ENCODE measurements at places on chromosomes 13 and 19.

GRCh38 chr13:43580280-43580679 lies 206.5 kb downstream of the ENOX1 start:
- no peak for DNase-seq

DNA sequence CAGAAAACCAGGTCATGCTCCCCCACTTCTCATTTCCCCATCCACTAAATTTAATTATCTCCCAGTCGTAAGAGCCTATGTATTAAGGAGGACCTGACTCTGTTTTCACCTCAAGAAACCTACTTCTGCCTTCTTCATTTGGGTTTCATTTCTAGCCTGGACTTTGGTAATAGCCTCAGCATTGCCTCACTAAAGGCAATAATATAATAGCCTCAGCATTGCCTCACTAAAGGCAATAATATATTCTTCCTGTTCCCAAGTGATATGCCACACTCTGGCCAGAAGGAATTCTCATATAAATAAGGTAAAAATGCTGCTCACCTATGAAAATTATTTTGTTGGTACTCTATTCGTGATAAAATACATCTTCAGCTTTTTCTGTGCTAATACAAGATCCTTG lies 993.9 kb downstream of the EFNB2 start:
- DNase-seq, result no peak

DNA sequence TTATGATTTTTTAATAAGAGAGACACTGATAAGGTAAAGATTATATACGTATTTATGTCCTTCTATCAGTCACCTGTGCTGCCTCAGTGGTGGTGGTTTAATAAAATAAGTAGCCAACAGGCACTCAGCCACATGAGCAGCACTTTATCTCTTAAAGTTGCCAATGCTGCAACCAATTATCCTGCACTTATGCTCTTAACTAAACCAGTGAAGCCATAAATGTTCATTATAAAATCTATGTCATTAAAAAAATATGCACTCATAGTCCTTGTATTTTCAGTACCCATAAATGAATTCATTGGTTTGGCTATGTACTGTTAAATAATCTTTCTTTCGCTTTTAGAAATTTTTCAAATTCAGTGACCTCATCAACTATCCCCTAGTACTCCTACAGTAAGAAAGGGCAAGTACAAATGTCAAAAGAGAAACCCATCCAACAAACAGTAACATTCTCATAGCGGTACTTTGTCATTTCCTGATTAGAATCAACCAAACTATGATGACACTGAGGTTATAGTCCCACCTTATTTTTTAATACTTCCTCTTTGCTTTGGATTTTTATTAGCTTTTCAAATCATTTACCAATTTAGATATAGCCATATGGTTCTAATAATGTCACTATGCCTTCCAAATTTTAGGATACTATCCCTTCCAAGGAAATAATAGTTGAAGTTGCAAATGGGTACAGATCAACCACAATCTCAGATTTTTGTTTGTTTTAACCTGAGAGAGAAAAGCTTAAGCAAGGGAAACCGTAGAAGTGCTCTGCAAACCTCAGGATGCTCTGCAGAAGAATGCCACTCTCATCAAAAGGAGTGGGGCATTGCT lies 190.9 kb downstream of the KLF12 start:
- DNase-seq, result no peak

DNA sequence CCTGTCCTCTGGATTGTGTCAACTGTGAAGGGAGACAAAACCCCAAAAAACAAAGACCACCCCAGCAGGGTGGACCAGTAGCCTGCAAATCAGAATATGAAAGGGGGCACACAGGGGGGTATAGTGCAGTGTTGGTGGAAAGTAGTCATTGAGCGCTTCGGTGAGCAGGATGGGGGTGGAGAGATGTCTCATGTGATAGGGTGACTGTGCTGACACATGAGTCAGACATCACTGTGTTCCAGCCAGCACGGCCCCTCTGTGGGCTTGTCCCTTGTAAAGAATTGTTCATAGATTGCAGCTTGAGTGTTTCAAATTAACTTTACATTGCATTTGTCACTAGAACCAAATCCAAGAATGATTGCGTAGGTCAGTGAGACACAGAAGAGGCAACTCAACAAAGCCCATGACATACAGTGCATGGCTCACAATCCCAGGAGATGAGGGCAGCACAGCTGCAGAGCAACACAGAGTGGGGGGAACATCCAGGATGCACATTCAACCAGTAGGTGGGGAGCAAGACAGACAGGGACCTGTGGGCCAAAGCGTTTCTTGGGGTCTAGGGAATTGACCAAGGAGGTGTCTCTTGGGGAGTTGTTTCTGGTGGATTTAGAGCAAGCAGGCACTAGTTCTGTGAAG lies 7.5 kb downstream of the ZNF440 start:
- DNase-seq, result no peak

- DNase-seq, result no peak
Measured at GRCh38 chr13:42967660-42968059, 24.4 kb downstream of the EPSTI1 start.

- no peak for DNase-seq
Measured at GRCh38 chr19:38470788-38471480, 37.4 kb downstream of the RYR1 start.

DNA sequence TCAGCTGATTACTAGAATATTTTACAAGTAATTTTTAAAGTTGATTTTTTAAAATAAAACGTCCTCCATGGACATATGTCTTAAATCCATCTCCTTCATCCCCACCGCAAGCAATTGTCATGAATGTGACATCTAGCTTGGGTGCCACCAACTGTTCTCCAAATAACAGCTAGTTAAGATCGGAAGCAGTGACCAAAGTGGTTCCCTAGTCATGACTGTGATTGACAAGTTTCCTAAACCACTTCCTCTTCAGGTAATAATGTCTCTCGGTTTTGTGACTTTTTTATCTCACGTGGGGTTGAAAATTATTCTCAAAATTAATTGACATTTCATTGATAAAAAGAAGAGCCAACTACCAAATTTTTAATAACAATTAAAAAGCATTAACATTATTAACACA lies 135.3 kb upstream of the MIR17HG start:
- DNase-seq, result no peak

DNA sequence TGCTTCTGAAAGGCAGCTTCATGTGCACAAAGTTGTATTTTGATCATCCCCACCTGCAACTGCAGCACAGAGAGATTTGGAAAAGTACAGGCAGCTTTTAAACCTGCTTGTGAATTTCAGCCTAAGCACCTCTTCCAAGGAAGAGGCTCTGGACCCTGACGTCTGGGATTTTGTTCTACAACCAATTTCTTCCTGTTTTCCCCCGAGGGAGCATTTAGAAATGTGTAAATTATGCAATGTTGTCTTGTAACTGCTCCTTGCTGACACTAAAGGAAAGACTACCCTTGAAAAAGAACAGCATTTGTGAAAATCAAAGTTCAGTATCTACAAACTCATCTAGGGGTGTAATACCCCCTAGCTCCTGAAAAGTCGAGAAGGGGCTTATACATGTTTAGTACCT lies 15.4 kb downstream of the MED26 start:
- DNase-seq, result no peak

- DNase-seq, result no peak
Measured at GRCh38 chr13:78398743-78399410, 204.5 kb downstream of the POU4F1 start.

DNA sequence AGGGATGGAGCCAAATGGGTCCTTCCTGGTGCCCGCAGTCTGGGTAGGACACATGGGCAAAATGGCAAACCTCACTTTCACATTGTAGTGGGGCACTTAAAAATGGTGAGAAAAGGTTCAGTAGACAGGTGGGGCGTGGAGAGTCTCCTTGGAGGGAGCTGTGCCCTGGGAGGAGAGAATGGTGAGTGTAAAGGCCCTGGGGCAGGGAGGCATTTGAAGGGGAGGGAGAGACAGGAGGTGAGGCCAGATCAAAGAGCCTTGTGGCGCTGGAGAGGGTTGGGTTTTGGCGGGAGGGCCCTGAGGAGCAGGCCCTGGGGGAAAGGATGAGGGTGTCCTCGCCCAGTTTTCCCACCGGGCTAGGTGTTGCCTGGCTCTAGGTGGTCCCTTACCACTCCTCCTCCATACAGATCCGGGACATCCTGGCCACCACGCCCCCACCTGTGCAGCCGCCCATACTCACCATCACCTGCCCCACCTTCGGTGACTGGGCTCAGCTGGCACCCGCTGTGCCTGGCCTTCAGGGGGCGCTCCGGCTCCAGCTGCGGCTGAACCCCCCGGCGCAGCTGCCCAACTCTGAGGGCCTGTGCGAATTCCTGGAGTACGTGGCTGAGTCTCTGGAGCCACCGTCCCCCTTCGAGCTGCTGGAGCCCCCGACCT lies 6.3 kb downstream of the MAP1S start:
- no peak for DNase-seq

DNA sequence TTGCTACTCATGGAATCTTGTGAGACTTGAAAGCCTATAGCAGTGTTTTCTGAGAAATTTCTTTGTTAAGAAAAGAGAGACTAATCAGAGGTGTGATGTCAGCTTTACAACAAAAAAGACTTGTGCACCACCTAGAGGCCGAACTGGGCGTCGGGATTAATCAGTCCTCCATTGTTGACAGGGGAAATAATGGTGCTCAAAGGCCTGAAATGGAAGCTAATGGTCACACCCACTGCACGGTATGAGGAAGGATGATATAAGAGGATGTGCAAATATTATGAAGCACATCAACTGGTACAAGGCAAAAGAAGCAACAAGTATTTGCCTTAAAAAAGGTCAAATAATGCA lies 480.2 kb upstream of the MIR17HG start:
- no peak for DNase-seq

- no peak for DNase-seq
Measured at GRCh38 chr19:19711934-19712828, 20.7 kb downstream of the ZNF14 start.

Data from activated CD4-positive, alpha-beta T cell treated with anti-CD3 and anti-CD28 coated beads for 1 hour (primary cell).